GM23248 (cell line): ENCODE measurements at places on chromosomes 13 and 19.

DNA sequence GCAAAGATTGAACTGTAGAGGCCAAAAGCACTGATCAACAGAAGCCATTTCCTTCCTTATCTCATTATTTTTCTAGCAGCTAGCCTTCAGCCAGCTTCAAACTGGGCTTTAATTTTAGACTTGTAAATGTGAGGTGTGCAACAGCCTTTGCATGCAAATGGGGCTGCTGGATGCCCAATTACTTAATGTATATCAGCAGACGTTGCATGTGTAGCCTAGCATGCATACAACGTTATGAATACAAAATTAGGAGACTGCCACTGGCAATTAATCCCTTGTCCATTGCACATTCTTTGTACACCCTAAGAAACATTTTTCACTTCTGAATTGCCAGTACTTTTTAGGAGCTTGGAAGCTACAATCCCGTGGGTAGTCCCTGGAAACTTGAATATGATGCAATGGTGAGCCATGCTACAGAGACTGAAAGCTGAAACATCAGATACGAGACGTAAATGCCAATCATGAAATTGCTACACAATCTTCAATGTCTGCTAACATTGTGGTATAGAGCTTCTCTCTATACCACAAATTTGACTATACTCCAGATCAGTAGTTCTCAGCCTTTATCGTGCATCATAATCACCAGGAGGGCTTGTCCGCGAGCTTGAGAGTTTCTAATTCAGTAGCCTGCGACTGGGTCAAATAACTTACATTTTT, 20.2 kb downstream of the EPSTI1 start:
- DNase-seq, result peak; percentile 61

- DNase-seq, result peak; percentile 10
Observed at GRCh38 chr13:35144166-35144890, 202.3 kb downstream of the NBEA start.

GRCh38 chr19:2756921-2757881, 17.4 kb upstream of the SLC39A3 start:
- no peak for DNase-seq

DNA sequence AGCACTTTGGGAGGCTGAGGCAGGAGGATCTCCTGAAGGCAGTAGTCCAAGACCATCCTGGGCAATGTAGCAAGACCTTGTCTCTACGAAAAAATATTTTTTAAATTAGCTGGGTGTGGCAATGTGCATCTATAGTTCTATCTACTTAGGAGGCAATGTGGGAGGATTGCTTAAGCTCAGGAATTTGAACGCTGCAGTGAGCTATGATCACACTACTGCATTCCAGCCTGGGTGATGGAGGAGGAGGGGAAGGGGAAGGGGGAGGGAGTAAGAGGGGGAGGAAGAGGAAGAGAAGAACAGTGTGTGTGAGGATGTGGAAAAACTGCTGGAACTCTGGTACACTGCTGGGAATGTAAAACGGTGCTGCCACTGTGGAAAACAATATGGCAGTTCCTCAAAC, 9.2 kb upstream of the CLIP3 start:
- peak; percentile 80 for DNase-seq

DNA sequence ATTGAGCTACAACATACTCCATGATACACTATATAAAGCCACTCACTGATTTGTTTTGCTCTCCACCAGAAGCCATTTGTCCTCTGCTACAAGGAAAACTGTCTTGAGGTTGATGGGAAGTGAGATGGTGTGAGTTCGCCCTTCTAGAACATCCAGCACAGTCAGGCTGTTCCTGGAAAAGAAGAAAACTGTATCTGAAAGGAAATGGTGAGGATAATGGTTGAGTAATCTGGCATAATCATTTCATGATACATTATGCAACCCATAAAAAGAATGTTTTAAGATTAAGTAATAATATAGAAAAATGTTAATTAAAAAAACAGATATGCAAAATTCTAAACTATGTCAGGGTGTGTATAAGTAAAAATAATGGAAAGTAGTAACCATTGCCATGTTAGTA, 233.9 kb downstream of the RGCC start:
- peak; percentile 56 for DNase-seq

GRCh38 chr19:30163663-30164062, 208.5 kb upstream of the ZNF536 start:
- DNase-seq, result no peak

- no peak for DNase-seq
Observed at GRCh38 chr13:21813110-21813509, 142.2 kb downstream of the FGF9 start.

DNA sequence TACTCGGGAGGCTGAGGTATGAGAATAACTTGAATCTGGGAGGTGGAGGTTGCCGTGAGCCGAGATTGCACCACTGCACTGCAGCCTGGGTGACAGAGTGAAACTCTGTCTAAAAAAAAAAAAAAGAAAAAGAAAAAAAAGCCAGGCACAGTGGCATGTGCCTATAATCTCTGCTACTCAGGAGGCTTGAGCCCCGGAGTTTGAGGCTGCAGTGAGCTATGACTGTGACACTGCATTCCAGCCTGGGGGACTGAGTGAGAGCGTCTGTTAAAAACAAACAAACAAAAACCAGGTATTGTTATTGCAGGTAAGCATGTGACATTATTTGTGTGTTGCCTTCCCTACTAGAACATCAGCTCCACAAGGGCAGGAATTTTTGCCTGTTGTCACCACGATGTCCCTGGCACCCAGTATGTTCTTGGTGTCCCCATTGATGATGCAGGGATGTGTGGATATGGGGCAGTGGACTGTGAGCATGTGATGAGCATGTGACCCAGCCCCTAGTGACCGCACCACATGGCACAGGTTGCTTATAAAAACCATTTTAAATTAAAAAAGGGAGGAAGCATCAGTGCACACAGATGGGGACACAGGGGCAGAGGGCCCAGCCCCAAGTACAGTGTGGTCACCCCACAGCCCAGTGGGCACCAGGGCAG, 1.6 kb upstream of the KANK2 start:
- no peak for DNase-seq

- peak; percentile 85 for DNase-seq
Observed at GRCh38 chr19:13597640-13598039, 91.4 kb upstream of the CACNA1A start.

DNA sequence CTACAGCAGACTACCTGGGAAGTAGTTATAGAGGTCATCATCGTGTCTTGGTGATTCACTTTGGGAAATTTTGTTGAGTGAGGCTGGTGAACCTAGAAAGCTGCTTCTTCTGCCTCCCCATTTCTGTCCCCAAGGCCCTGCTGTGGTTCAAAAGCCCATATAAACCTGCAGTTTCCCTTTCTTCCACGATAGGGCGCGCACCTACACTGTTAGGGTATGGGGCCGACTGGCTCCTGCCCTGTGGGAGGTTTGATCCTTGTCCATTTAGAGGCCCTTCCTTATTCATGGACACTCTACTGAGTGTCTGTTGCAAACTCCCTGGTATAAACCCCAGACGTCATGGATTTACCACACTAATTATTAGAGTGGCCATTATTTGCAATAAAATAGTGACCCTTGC, 191.8 kb downstream of the GGACT start:
- DNase-seq, result no peak

- no peak for DNase-seq
Observed at GRCh38 chr13:40094056-40094455, 438.6 kb downstream of the COG6 start.

- no peak for DNase-seq
Observed at GRCh38 chr19:53389978-53390377, 5.0 kb upstream of the ZNF765 start.

DNA sequence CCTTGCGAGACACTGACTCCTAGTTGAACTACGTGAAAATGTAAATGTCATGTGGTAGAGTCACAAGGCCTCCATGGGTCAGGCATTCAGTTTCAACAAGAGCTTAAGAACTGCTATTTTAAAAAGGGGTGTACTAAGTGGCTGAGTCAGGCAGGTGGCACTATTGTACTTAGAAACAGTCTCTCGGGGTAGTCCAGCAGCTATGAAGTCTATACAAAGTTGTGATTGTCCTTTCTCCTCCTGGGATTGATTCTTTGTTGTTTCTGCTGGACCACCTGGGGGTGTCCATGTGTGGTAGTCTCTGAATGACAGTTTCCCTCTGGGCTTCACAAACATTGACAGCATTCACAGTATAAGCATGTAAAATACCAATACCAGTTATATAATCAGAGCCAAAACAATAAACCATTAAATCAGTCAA, 33.0 kb downstream of the UGGT2 start:
- DNase-seq, result peak; percentile 73

- DNase-seq, result no peak
Observed at GRCh38 chr19:44752123-44752815, 3.8 kb downstream of the BCL3 start.

DNA sequence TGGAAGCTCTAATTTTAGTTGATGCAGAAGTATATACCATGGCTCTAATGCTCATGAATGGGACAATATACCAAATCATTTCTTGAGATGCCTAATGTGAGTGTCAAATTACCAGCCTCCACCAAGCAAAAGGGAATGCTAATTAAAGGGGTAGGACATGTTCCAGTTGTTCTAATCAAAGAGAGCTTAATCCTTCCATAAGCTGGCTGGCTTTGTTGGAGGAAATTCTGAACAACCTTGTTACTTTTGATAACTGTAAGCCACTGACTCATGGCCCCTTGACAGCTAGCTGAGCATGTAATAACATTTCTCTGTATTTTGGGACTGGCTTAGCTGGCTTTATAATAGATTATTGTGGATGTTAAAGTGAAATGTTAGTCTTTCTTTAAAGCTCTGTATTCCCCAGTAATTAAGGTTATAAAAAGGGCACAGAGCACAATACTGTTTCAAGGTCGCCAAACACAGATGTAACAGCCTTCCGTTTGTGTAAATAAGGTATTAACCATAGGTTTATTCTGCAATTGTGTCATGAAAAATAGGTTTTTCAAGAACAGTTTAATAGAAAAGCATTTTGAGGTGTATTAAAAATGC, 1194.0 kb downstream of the PCDH9 start:
- DNase-seq, result no peak

GRCh38 chr13:60282186-60282585, 114.8 kb upstream of the TDRD3 start:
- DNase-seq, result no peak

- DNase-seq, result peak; percentile 44
Observed at GRCh38 chr13:36418022-36418805, 14.1 kb upstream of the CCNA1 start.

DNA sequence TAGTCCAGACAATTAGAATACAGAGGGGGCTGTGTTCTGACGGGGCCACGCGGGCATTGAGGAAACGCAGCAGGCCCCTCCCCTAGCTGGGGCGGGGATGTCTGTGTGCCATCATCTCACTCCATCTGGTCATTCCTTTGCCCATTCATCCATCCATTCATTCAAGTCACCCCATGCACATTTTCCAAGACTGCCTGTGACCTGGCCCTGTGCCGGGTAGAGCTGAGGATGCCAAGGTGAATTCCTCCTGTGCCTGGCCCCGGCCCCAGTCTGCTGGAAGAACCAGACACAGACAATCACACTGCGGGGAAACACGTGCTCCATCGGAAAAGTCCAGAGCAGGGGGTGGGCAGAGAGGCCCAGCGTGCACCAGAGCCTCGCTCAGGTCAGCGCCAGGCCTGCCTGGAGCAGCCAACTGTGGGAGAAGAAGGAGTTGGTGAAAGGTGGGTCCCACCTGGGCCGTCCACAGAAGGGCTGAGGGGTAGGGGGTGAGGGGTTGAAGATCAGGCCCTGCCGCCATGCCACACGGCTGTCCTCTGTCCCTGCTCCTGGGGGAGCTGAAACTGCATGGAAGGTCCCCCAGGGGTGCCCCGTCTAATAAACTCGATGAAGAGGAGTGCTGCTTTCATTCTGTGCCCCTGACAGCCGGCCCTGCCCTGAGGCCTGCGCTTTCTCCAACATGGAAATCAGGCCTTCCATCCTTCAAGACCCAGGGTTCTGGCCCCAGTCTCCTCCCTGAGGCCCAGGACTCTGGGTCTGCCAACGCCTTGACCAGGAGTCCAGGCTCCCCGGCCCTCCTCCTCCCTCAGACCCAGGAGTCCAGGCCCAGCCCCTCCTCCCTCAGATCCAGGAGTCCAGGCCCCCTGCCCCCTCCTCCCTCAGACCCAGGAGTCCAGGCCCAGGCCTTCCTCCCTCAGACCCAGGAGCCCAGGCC, 1.6 kb upstream of the CACNG6 start:
- DNase-seq, result no peak

GRCh38 chr13:52137489-52137888, 8.6 kb upstream of the NEK5 start:
- no peak for DNase-seq

GRCh38 chr19:54279406-54279962, 1.4 kb downstream of the LILRB2 start:
- no peak for DNase-seq

GRCh38 chr13:76014406-76015318, 378.5 kb downstream of the LMO7 start:
- DNase-seq, result peak; percentile 57

GRCh38 chr13:113970810-113971470, 2.9 kb downstream of the C13orf46 start:
- DNase-seq, result peak; percentile 35

DNA sequence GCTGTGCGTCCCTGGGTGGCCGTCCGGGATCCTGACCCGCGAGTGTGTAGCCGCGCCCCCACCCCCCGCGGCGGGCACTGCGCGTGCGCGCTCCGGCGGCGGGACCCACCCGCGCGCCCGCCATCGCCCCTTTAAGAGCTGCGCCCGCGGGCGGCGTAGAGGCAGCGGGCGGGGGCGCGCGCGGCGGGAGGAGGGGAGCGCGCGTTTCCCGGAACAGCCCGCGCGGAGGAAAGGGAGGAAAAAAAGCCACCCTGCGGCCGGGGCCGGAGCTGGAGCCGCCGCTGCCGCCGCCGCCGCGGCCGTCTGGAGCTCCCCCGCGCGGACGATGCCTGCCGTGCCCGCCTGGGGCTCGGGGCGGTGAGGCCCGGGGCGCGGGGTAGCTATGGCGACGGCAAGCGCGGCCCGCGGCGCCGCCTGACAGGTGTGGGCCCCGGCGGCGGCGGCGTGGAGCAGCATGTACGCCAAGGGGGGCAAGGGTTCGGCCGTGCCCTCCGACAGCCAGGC, at the start of gene SSBP4:
SSBP4 (plus strand) TSS at position 204 of the 504 bp plus-strand sequence; CDS start at position 455, 251 bp downstream.
- peak; percentile 93 for DNase-seq

DNA sequence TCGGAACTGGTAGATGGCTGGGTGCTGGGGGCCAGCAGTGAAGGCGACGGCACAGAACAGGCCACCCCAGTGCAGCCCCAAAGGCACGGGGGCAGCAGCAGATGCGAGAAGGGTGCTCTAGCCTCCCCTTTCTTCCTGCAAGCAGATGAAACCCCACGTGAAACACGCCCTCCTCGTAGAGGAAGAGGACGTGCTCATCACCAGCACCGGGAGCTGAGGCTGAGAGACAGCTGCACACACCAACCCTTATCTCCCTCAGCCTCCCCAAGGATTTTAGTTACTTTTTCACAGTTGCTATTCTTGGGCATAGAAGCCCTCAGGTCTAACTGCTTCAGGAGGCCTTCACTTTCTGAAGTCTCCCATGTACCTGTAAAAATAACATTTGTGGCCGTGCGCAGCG, 11.9 kb downstream of the ZNF787 start:
- DNase-seq, result peak; percentile 51

- DNase-seq, result peak; percentile 14
Observed at GRCh38 chr19:21749090-21749489, 18.3 kb downstream of the ZNF100 start.

DNA sequence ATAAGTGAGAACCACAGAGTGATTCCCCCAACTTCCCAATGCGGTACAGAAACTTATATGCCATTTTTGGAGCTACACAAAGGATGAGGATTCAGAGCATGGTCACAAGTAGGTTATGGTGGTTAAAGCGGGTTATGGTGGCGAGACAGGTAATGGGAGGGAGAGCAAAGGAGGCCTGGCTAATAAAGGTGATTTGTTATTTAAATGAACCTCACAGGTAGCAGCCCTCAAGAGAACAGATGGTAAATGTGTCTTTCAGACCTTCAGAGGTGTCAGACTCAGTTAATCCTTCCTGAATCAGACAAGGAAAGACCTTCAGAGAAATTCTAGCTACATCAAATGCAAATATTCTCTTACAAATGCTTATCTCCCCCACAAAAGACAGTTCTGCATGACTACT, 1971.4 kb downstream of the OLFM4 start:
- no peak for DNase-seq
